Motor neuron (in vitro differentiated cells): ENCODE measurements at places on chromosomes 6 and 20.

GRCh38 chr6:160261991-160262680 is 3.5 kb upstream of the SLC22A2 start:
- peak; percentile 74 for ATAC-seq

DNA sequence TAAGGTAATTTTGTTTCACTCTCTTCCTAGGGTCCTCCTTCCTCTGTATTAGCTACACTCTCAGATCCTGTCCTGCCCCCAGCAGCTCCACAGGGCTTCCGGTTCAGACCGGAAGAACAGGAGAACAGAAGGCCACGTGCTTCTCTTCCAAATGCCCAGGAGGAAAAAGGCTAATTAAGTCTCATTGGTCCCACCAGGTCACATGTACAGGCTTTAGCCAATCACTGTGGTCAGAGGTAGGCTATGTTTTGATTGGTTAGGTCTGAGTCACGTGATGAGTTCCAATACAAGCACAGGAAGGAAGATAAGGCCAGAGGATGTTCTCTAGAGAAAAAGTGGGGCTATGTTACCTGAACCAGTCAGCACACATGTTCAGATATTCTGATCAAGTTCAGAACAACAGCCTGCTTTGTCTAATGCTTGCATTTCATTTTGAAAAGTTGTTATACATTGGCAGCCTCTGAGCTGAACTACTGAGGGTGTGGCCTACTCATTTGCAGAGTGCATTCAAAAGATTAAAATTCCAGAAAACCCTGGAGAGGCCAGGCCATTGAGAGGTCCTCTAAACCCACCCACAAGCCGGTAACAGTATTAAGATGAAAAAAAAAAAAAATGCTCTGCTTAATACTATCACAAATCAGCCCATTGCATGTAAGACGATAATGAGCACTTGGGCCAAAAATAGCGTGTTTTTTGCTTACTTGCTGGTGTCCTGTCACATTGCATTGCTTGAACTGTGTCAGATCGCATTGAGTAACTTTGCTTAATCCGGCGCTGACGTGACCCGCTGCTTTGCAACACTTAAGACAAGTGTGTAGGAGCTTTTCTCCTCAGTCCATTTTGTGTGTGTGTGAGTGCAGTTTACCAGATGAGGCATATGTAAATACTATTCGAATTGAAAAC is 170.3 kb downstream of the TSHZ2 start:
- ATAC-seq, result peak; percentile 88

DNA sequence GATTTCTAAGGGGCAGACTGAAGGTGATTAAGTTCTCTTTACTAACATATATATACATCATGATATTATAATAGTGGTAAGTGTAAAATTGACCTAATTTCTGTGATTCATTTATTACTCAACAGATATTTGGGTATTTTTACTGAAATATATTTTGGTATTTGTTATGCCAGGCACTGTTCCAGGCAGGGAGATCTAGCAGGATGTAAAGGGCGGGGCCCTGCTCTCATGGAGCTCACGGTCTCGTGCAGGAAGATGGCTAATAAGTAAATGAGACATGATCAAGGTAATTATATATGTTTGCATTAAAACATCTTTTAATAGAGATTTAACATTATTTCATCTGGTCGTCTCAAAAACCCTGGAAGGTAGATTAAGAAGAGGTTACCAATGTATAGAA is 27.7 kb downstream of the FAM50B start:
- ATAC-seq, result no peak

DNA sequence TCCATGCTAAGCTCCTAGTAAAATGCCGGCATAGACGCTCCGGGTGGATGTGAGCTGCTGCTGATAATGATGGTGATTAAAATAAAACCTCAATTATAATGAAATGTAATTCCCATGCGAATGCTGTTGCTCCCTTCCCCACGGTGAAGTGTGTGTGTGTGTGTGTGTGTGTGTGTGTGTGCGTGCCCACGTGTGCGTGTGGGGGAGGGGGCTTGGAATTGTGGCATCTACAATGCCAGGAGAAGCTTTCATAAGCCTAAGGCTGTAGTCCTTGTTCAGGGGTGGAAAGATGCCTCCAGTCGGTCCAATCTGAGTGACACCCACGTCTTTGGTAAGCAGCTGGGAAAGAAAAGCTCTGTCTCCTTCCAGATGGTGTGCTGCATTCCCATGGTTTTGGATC is 137.9 kb downstream of the CDH26 start:
- ATAC-seq, result no peak

- ATAC-seq, result no peak
These were observed 212.7 kb downstream of the COL12A1 start for GRCh38 chr6:74993136-74993535.
